ENCODE measurements at places on chromosomes 1 and 21. TPM values are rescaled to one million over a fixed set of nuclear protein-coding genes. Genes with fewer than 3 reads are reported as not detected.

NES gene
- polyA plus RNA-seq, result 500 TPM

- DNase-seq, result no peak
Observed at GRCh38 chr1:37323486-37324377, 150.6 kb upstream of the ZC3H12A start.

LRRIQ3 gene
- polyA plus RNA-seq, result 1.2 TPM

LRRN2 gene
- 6.7 TPM for polyA plus RNA-seq

DNA sequence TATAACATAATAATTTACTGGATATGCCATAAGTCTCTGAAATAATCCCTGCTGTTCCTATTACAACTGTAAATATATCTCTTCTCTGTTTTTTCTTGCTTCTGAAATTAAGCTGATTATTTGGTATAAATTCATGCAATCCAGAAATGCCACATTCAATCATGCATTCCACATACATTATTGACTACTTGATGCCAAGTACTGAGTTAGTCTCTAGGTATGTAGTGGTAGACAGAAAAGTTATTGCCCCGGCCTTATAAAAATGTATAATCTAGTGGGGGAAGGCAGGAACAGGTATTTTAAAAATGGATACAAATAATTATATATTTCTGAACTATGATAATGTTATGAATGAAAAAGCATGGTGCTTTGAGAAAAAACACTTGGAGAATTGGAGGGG lies 338.6 kb upstream of the SNX7 start:
- no peak for DNase-seq

KIF26B gene
- polyA plus RNA-seq, result 1.2 TPM

TMEM61 gene
- 0.18 TPM for polyA plus RNA-seq

HMGCS2 gene
- 27.9 TPM for polyA plus RNA-seq

LYSMD1 gene
- polyA plus RNA-seq, result 13.2 TPM

SV2A gene
- polyA plus RNA-seq, result 2.2 TPM

DNA sequence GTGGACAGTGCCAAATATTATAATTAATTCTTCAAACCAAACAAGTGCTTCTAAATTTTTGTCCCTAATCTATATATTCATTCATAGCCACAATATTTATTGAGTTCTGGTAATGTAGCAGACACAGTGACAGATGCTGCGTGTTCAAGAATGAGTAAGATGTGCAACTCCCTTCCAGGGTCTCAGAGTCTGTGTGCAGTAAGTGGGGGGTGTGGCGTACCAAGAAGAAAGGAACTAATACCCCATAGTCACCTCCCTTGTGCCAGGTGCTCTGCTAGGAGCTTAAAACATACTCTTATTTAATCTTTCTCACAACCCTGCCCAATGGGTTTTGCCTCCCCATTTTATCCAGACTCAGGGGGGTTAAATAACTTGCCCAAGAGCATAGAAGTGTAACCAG lies 358.7 kb downstream of the BARHL2 start:
- DNase-seq, result no peak

GRCh38 chr1:52424813-52425212 lies 20.4 kb downstream of the PRPF38A start:
- no peak for DNase-seq

- no peak for DNase-seq
Observed at GRCh38 chr1:42056460-42056859, 96.8 kb upstream of the GUCA2B start.

DNA sequence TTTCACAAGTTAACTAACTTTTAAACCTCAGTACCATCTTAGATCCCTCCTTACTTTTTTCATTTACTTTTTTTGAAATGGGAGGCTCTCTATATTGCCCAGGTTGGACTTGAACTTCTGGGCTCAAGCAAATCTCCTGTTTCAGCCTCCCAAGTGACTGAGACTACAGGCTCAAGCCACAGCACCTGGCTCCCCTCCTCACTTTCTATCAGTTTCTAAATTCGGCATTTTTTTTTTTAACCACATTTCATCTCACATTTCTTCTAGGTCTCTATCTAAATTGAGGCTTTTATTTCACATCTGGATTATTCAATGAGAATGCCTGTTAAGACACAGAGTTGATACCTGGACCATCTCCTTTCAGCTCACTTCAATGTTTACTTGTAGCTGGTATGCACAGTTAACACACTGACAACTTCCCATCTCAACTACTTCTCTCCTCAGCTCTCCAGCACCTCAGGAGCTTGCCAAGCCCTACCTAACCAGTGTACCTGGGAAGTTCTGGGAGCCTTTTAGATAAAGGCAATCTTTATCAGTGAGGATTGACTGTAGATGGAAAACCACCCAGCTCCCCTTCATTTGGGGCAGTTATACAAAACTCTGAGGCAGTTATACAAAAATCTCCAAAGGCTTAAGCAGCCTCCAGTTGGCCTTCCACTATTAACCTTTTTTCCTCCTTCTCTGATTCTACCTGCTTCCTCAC lies 3.4 kb downstream of the USP33 start:
- DNase-seq, result no peak

Data from muscle of arm (tissue), 14 donors.